Inflammatory macrophage (primary cell): ENCODE measurements at places on chromosomes 3 and 15.

DNA sequence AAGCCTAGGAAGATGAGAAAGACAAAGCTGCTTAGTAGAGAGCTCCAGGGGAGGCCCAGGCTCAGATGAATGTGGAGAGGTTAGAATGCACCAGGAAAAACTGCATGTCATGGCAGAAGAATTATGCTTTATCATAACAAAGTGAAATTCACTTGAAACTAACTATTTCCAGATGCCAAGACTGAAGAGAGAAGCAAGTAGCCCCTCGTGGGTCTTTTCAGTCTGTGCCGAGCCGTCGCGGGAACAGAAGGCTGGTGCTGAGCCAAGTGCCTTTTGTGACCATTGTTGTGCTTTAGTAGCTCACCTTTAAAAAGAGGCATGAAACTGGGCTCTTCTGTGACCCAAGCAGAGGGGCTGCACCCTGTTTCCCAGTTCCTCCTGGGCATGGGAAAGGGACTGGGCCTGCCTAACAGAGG lies 73.2 kb downstream of the CHDH start:
- no peak for DNase-seq

DNA sequence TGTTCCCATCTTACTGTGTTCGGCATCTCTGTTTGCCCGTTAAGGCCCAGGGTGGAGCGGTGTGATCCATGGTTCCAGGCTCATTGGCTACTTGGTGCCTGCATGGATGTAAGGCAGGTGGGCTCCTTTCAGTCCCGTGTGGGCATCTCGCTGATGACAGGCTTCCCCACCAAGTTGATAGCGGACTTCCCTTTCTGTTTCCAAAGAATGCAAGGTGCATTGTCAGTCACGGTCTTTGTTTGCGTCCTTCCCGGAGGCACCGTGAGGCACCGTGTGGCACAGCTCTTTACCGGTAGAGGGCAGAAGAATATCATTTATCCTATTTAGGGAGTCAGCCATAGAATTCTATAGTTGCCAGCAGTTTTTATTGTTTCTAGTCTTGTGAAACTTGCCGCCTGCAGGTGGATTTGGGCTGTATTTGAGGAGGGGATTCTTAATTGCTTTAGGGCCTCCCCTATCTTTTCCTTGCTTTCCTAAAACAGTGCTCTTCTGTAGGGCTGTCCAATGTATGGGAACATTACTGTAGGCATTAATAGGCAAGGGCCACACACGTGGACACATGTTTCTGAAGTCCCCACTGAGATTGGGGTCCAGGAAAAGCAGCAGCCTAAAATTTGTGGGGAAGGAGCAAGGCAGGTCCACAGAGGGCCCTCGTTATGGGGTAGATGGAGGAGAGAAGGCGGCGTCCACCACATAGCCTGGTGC lies 244.1 kb downstream of the SLCO3A1 start:
- peak; percentile 56 for DNase-seq

DNA sequence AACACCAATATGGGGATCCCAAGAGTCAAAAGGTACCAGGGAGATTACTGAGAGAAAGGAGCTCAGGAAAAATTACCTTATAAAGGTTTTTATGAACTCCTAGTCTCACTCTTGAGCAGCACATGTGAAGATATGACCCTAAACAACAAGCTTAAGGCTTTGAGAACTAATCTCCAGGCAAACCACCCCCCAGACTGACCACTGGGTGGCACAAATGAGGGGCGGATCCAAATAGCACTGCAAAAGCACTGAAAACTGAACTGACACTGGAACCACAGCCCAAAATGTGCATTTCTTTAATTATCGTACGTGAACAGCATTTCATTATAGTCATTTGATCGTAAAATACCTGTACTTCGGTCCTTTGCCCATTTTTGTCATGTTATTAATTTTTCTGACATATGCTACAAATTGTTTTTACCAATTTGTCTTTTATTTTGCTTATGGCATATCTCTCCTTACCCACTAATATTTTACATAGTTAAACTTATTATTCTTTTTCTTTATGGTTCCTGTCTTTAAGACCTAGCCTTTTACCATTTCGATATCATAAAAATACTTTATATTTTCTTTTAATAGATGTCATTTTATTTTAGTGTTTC lies 31.5 kb upstream of the TFDP2 start:
- DNase-seq, result peak; percentile 30

DNA sequence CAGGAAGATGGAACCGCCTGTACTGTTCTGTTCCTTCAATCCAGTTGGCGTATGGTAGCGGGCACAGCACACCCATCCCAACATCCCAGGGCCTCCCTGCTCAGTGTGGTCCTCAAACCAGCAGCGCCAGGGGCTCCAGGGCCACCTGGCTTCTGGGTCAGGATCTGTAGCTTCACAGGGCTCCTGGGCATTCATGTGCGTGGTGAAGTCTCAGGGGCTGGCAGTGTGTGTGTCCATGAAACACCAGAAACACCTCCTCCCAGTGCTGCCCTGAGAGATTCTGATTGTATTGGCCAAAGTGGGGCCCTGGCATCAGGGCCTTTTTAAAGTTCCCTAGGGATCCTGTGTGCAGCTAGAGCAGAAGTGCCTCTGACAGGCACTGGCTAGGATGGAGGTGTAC lies 42.1 kb downstream of the ABTB1 start:
- no peak for DNase-seq

- DNase-seq, result no peak
Observed at GRCh38 chr15:65578904-65579728, 31.8 kb downstream of the INTS14 start.

- no peak for DNase-seq
Observed at GRCh38 chr3:197809356-197810020, 18.4 kb downstream of the LRCH3 start.

DNA sequence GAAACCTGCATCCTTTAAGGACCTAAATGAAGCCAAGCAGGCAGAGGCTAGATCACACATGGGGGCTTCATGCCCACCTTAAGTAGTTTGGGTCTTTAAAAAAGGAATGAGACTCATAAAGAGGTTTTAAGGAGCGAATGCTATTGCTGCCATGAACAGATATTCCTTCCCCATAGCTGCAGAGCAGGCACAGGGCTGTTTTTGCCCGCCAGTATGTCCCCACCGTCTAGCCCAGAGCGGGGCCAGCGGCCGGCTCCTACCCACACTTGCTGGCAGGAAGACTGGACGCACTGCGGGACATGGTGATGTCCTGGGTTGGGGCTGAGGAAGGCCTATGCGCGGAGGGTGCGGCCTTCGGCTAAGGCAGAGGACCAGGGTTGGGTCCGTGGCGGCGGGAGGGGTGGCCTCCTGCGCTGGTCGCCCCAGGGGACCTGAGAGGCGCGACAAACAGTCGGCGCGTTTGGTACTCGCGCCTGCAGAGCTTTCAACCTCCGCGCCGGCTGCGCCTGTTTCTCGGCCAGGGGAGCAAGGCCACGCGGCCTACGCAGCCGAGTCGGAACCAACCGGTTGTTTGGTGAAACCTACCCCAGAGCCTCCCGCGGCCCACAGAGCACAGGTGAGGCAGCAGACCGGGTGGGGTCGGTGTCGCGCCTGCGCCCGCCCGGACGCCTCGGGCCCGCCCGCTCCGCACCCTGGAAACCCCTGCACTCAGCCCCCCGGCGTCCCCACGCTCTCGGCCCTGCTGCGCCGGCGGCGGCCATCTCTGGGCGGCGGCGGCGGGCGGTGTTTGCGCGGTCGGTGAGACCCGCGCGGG lies at the start of gene FAIM:
Gene FAIM, plus strand, starts transcription at position 450 of the 814 bp plus-strand sequence. CDS start 10,956 bp downstream, outside the sequence.
- peak; percentile 77 for DNase-seq

- no peak for DNase-seq
Observed at GRCh38 chr3:137770066-137770834, 6.1 kb downstream of the SOX14 start.

- DNase-seq, result no peak
Observed at GRCh38 chr3:168738527-168739325, 643.0 kb upstream of the GOLIM4 start.

- no peak for DNase-seq
Observed at GRCh38 chr3:190169877-190170276, 49.2 kb upstream of the P3H2 start.

GRCh38 chr3:143819890-143820289 lies 28.4 kb downstream of the SLC9A9 start:
- no peak for DNase-seq

DNA sequence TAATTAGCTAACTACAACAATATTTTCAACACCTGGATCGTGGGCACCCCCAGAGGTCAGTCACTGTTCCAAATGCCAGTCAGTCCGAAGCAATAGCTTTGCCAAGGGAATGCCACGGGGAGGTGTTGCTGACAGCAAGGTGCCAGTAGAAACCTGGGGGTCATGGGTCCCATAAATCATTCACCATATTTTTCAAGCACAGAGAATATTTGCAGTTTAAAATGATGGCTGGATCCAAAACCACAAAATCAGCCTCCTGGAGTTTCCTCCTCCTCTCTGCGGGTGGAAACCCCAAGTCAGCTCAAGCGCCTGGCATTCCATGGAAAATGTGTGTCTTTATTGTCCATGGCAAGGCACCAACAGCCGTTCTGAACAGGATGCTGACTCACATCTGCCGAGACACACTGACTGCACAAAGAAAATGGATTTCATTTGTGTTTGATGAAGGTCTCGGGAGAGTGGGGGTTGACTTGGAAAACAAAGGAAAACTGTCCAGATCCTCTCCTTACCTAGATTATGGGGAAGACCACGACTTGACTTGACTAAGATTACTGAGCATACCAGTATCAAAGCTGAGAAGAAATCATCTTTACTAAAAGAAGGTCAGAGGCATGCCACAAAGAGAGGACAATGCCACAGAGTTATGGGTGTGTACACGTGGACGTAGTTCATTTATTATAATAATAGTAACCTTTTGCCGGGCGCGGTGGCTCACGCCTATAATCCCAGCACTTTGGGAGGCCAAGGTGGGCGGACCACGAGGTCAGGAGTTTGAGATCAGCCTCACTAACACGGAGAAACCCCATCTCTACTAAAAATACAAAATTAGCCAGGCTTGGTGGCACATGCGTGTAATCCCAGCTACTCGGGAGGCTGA lies 26.4 kb downstream of the ANXA2 start:
- DNase-seq, result no peak

GRCh38 chr3:16428612-16429011 lies 84.9 kb downstream of the RFTN1 start:
- DNase-seq, result no peak

GRCh38 chr3:196093317-196094111 lies 11.6 kb upstream of the TFRC start:
- peak; percentile 87 for DNase-seq

- DNase-seq, result no peak
Observed at GRCh38 chr3:182327196-182327681, 466.1 kb upstream of the ATP11B start.

GRCh38 chr3:141913150-141913811 lies 36.8 kb downstream of the ATP1B3 start:
- DNase-seq, result peak; percentile 74

- peak; percentile 46 for DNase-seq
Observed at GRCh38 chr3:144085964-144086363, 114.3 kb downstream of the DIPK2A start.

DNA sequence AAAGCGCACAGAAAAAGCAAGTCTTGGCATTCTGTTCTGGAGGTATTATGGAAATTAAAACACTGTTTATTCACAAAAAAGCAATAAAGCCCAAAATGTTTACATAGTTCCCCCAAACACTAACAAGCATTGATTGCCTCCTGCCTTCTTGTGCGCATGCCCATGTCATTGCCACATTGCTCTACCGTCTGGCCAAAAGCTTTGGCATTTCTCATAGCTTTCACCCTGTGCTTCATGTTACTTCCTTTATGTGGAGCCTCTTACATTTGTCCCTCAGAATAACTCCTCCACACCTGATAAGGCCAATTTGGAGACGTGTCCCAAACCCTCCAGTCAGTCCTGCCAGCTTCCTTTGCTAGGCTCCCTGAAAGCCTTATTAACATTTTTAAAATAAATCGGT lies 680.8 kb downstream of the GBE1 start:
- no peak for DNase-seq

DNA sequence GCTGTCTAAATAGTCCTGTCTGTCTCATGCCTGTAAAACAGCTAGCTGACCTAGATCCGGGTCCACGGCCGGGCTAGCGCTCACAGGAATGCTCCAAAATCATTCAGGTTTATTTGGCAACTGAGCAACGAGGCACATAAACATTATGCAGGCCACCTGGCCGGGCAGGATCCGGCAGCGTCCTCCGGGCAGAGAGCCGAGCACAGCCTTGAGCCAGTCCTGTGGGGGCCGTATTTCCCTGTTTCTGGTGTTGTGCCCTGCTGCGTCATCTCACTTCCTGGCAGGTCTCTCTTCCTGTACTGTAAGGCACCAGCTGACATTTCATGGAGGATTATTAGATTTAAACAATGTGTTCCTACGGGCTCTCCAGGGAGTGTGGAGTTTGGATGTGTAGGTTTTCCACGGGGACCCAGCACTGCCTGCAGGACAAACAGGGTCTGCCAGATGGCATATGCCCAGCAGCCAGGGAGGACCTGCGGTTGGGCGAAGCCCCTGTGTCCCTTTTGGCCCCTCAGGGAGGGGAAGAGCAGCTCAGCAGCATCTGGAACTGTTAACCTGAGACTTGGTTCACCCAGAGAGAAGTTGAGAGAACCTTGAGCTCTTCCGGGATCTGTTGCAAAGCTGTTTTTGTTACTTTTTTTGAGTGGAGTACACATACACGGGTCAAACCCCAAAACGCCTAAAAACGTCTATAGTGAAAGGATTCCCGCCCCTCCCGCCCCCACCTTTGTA lies 16.6 kb upstream of the LRRK1 start:
- DNase-seq, result peak; percentile 70

- no peak for DNase-seq
Observed at GRCh38 chr3:29568355-29568754, 287.5 kb downstream of the RBMS3 start.

GRCh38 chr3:114745322-114746240 lies 401.5 kb downstream of the ZBTB20 start:
- DNase-seq, result no peak

DNA sequence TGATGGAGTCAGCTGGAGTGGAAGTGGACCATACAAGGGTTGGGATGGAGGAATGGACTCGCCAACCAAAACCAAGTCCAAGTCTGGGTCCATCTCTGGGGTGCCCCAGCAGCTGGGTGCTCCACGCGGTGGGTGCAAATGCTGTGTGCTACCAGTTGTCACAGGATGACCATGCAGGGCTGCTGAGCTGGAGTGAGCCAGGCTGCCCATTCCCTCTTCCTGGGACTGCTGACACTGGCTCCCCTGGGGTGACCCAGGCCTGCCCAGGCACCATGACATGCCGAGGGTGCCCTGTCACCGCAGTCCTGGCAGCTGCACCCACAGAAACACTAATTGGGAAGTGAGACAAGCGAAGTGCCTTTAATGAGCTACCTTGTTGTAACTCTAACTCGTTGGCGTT lies 140.2 kb downstream of the TPRA1 start:
- no peak for DNase-seq
